Cardiac ventricle fibroblast (primary cell): ENCODE measurements at places on chromosomes 7 and 10. TPM values are rescaled to one million over a fixed set of nuclear protein-coding genes. Genes with fewer than 3 reads are reported as not detected.

RPEL1 gene
- total RNA-seq: not detected in 2 replicates

CFAP46 gene
- 0.49 and 0.69 TPM in 2 replicates for total RNA-seq

STEAP2 gene
- total RNA-seq: 19.1 and 25.8 TPM in 2 replicates

OPN1SW gene
- total RNA-seq: not detected in 2 replicates

PRR15 gene
- total RNA-seq: 4.2 and 4.8 TPM in 2 replicates

PNLIPRP2 gene
- total RNA-seq: not detected in 2 replicates

C10orf53 gene
- not detected in 2 replicates for total RNA-seq

NEUROG3 gene
- not detected in 2 replicates for total RNA-seq

ANKRD16 gene
- total RNA-seq: 7.1 and 9.0 TPM in 2 replicates

MYL10 gene
- total RNA-seq: not detected in 2 replicates

YKT6 gene
- 58.7 and 63.3 TPM in 2 replicates for total RNA-seq

HPS1 gene
- 41.1 and 42.9 TPM in 2 replicates for total RNA-seq

DYDC1 gene
- total RNA-seq: not detected in 2 replicates

ZPBP gene
- total RNA-seq: not detected in 2 replicates
